ENCODE measurements at places on chromosomes 3 and 15.

GRCh38 chr3:133282236-133282635 is 117.6 kb upstream of the BFSP2 start:
- no peak for DNase-seq

DNA sequence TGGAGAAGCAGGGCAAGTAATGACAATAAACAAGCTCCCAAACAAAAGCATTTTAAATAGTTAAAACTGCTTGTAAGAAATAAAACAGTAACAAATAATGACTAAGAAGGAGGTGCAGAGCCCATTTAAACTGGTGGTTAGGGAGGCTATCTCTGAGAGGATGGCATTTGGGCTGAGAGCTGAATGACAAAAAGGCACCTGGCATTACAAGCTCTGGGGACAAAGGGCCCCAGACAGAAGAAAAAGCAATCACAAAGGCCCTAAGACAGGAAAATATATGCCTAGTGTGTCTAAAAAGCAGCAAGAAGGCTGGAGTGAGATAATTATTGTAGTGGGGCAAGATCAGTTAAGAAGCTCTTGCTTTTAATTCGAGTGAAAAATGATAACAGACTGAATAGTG is 9.6 kb downstream of the TMEM39A start:
- DNase-seq, result no peak

- no peak for DNase-seq
Measured at GRCh38 chr3:175940243-175940642, 1081.1 kb downstream of the NAALADL2 start.

- no peak for DNase-seq
Measured at GRCh38 chr3:167346171-167346570, 33.9 kb downstream of the ZBBX start.

- no peak for DNase-seq
Measured at GRCh38 chr3:40211579-40211978, 97.9 kb upstream of the EIF1B start.

- no peak for DNase-seq
Measured at GRCh38 chr15:78075490-78076230, 1.9 kb downstream of the TBC1D2B start.

DNA sequence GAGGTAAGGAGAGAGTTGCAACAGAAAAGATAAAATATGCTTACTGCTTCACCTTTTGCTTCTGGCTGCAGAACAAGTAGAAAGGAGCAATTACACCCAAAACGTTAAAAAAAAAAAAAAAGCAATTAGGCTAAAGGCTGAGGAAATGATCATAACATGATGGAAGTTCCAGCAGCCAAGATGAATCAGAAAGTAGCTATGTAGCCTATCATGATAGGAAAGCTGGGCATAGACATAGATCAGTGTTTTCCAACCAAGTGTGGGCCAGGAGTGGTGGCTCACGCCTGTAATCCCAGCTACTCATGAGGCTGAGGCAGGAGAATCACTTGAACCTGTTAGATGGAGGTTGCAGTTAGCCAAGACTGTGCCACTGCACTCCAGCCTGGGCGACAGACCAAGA is 52.6 kb downstream of the AGTR1 start:
- DNase-seq, result no peak

- DNase-seq, result no peak
Measured at GRCh38 chr15:29990035-29990434, 92.7 kb upstream of the GOLGA8J start.

- no peak for DNase-seq
Measured at GRCh38 chr3:119098619-119099222, 47.2 kb upstream of the TEX55 start.

DNA sequence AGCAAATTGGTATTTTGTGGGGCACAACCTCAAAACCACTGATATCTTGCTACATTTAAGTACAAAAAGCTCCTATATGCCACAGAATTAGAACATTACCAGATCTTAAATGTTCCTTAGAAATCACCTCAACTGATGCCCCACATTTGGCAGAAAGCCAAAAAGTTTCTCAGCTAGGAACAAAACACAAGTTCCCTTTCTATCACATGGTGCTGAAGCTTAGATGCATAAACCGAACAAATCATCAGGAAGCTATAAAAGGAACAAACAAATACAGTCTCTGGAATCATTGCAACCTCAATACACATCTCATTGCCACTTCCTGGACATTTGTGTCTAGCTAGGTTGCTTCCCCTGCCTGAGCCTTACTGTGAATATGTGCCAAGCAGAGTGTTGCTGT is 492.6 kb downstream of the LPP start:
- DNase-seq, result no peak
